Inflammatory macrophage treated with lipopolysaccharide for 4 hours (primary cell): ENCODE measurements at places on chromosomes 7 and 10.

DNA sequence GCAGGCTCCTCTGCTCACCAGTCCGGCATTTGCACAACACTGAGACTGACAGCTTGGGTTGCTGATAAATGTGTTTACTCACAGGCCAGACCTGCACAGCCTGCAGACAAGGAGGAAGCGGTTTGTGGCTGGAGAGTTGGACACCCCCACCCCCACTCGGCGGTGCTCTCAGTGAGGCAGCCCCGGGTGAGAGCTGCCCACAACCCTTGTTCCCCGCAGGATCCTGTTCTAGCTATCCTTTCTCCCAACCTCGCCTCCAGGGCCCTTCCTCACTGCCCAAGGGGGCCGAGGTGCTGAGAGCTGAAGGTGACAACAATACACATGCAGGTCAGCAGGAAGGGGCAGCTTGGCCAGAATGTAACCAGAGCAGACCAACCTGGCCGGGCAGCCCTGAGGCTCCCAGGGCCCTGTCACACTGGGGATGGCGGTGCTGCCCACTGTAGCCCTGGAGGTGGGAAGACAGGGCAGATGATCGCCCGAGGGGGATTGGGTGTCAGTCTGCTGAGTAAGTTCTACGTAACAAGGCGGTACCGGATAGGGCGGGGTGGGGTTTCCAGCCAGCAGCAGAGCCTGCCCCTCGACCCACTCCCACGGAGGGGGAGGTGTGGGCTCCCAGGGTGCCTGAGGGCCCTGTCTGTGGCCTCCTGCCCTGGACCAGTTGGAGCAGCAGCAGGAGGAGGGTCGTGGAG lies 2.1 kb upstream of the ADAM8 start:
- DNase-seq, result peak; percentile 81

DNA sequence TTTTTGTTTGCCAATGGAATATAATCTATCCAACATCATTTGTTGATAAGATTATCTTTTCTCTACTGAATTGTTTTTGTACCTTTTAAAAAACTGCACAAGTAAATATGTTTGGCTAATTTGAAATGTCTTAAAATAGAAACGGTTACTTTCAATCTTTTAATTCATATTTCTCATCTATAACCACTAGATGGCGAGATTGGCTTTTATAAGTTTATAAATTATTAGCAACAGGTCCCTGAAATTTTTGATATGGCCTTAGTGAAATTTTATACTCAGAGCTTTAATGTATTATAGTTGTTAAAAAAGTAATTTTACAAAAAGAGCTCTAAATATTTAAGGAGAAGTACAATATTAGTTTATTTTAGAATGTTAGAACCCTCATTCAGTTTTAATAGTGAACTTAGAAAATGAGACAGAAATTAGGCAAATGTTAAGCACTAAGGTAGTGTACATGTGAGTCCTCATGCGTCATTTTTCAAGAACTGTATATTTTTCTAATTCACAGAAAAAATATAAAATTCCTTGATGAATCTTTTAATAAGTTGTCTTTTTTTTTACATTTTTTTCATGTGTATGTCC lies 592.5 kb downstream of the ARL4A start:
- peak; percentile 54 for DNase-seq

GRCh38 chr10:59337201-59337652 lies 25.1 kb downstream of the FAM13C start:
- no peak for DNase-seq

- no peak for DNase-seq
Measured at GRCh38 chr10:83289373-83289772, 849.9 kb upstream of the GHITM start.

DNA sequence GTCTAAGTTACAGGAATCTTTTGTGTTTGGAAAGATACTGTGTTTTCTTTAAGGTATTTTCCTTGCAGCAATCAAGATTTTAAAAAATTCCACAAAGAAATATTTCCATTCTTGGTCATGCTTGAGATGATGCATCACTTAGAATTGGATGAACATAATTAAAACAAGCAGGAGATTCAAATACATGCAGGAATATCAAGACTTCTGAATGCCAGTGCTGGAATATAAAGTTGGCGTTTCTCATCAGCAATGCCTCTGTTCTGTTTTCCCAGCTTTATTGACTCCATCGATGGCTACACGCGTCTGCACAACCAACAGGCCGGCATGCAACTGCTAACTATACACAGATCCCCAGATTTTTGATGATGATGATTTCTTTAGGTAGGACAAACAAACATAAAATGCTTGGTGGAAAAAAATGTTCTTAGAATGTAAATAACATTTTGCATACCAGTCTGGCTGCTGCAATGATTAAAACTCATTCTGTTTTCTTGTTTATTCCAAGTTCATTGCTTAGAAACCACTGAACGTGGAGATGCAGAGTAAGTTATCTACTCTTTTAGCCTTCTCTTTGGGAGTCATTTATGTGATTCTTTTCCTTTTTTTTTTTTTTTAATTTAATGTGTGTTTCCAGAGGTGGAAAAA lies 91.3 kb upstream of the FAM171A1 start:
- DNase-seq, result no peak

DNA sequence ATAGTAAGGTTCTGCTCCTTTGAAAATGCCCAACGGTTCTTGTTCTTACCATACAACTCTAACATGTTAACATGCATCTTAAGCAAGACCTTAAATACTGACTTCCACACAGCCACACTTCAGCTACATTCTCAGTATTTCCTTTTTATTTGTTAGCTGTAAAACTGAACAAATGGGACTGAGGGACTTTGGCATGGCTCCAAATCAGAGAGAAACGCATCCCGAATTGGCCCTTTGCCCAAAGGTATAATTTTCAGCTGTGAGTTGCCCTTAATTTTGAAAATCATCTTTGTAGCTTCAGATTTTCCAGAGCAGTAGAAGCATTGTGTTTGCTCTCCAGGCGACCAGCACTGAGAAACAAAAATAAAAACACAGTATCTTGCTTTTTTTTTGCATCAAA lies 56.4 kb downstream of the NEUROD6 start:
- no peak for DNase-seq

DNA sequence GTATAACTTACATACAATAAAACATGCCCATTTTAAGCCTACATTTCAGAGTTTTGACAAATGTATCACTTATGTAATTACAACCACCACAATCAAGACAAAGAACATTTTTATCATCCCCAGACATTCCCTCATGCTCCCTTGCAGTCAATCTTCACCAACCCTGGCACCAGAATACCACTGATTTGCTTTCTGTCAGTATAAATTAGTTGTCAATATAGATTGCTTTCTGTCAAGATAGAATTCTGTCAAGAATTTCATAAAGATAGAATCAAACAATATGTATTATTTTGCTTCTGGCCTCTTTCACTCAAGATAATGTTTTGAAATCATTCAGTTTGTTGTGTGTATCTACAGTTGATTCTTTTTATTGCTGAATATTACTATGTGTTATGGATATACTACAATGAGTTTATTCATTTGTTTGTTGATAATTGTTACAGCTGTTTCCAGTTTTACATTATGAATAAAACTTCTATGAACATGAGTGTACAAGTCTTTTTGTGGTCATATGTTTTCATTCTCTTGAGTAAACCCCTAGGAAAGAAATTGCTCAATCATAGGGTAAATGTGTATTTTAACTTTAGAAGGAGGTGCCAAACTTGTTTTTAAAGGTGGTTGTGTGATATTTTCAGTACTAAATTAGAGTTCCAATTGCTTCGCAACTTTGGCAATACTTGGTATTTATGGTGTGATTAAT lies 56.9 kb downstream of the IFIT5 start:
- no peak for DNase-seq
